ENCODE measurements at places on chromosomes 1 and 21.

- DNase-seq = no peak
Measured at GRCh38 chr1:109759513-109760334, 4.0 kb downstream of the EPS8L3 start.

DNA sequence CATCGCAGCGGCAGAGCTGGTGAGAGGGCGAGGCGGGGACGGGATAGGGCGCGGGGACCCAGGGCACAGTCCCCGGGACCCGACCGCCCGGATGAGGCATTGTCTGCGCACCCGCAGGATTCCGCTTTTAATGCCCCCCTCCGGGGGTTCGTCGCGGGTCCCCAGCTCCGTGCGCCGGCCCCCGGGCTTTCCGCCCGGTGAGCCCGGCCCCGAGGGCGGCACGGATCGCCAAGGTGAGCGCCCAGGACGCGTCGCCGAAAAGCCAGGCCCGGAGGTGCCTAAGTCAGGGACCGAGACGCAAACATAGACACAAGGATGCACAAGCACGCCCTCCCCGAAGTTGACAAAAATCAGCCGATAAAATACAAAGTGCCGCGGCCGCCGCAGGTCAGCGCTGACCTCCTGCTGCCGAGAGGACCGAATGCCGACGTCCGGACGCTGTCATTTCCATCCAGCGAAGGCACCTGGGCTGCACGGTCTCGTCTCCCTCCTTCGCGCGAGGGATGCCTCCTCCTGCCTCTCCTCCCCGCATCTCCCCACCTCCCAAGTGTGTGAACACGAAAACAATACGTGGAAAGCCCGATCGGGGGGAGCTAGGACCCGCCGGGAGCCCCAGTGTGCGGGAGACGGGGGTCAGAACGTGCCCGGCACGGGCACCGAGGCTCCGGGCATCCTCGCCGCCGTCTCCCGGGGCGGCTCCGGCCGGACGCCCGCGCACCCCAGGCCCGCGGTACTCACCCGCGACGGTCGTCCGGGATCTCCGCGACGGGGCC, 101.1 kb upstream of the SOD1 start:
- no peak for DNase-seq

GRCh38 chr1:170545476-170545875, 13.5 kb downstream of the GORAB start:
- DNase-seq = no peak

DNA sequence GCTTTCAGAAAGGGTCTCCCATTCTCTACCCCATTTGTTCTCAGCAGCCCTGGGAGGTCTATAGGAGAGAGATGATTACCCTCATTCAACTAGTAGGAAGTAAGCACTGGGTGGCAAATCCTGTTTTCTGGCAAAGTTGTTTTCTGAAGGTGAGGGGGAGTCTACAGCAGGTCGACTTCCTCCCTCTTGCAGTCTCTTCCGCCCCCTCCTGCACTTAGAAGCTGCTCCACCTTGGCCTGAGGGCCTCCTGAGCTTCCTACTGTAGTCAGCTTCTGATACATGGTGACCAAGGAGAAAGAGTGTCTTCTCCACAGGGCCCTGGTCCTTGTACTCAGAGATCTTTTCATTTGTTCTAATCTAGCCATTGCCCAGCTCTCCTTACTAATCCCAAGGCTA, 93.1 kb downstream of the RGL1 start:
- no peak for DNase-seq

- no peak for DNase-seq
Measured at GRCh38 chr1:10741696-10742095, 54.8 kb downstream of the CASZ1 start.

GRCh38 chr1:219171192-219171935, 2.3 kb upstream of the LYPLAL1 start:
- DNase-seq = no peak

DNA sequence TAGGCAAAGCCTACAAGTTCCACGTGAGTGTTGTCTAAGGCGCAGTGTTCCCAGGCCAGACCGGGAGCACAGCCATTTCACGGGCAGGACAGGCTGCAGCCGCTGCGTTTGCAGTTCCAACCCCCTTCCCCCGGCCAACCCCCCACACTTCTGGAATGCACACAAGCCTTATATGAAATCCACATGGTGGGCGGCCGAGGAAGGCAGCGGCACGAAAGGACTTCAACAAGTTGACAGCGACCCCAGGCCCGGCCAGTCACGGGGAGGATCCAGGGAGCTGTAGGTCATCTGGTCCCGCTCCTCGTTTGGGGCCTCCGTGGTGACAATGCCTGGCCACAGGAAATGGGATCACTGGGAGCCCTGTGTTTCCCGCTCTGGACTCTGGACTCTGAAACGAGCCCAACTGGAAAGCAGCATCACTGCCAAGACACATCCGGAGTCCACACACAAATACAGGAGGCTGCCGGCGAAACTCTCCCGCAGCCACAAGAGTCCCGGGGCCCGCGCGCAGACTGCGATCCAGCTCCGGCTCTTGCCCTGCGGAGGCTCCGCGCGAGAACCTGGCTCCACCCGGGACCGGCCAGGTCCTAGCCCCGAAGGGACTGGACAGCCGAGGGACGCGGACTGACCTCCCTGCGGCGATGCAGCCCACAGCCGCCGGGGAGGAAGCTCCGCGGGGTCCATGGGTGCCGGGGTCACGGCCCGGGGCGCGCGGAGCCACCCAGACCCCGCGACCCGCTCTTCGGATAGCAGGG, 794 bp downstream of the NID1 start:
- no peak for DNase-seq

GRCh38 chr1:106555571-106555970, 500.9 kb upstream of the PRMT6 start:
- DNase-seq = no peak

GRCh38 chr1:116836099-116836498, 73.6 kb upstream of the PTGFRN start:
- DNase-seq = no peak

GRCh38 chr1:192442736-192443135, 125.9 kb downstream of the RGS21 start:
- no peak for DNase-seq

DNA sequence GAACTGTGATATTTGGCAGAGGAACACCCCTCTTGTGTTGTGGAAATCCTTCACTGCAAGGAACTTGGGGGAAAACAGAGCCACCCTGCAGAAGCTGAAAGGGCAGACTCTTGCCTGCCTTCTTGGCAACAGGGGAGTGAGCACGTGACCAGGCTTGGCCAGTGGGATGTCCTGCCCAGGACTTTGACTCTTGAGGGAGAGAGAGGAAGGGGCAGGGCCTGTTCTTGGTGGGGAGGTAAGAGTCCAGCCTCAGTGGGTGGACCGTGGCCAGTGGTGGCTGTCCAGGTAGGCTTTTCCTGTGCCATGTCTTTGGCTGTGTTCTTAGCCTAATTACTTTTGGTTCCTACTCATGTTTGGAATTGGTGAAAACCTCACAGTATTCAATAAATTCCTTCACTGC, 8.6 kb upstream of the AK2 start:
- no peak for DNase-seq

DNA sequence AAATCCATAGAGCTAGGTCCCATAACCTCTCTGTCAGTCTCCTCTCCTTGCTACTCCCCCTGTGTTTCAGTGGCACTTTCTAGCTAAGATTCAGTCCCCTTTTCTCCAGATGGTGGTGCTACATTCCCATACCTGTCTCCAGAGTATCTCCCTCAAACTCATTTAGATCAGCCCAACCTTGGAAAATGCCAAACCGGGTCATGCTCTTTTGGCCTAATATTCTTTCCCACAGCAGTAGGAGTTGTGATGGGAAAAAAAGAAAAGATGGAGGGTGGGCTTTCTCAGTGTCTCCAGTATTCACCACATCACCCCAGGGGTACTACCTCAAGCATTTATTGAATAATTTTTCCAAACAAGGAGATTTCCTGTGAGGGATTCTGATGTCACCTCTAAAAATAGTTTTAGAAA, 3.2 kb upstream of the RXFP4 start:
- no peak for DNase-seq

- no peak for DNase-seq
Measured at GRCh38 chr1:204465546-204466415, 28.8 kb downstream of the PIK3C2B start.

GRCh38 chr1:166295656-166296055, 128.9 kb upstream of the FAM78B start:
- no peak for DNase-seq

GRCh38 chr1:150985179-150985825, 3.2 kb downstream of the ANXA9 start:
- no peak for DNase-seq

DNA sequence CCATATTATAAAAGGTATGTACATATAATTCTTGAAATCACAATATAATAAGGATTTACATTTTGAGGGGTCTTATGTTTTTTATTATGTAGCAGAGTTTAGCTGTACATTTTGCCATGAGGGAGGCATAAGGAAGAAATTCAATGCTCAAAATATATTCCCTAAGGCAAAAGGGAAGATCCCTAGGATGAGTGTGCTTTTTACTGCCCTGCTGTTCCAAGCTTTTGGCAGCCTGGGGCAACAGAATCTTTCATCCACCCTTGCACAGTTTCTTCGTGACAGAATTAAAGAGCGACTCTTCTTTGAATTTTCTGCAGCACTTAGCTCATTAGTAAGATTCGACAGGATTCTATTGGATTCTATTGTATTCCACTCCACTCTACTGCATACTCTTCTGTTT, 39.5 kb upstream of the DAB1 start:
- no peak for DNase-seq
